ENCODE measurements at places on chromosomes 2 and 18.

DNA sequence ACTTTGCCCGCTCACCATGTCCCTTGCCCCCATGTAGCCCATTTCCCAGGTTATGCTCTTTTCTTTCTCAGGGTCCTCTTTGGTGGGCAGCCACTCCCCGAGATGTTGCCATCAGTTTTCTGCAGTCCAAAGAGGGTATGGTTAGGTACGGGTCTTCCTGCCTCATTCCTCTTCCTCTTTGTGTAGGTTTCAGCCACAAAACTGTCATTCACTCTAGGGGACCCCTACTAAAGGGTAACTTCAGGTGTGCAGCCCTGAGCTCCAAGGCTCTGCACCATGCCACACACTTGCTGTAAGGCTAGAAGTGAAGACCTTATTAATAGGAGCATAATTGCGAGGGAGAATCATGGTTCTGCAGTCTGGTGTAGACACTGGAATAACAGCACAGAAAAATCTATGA, 99.8 kb upstream of the ZNF397 start:
- no peak for DNase-seq

DNA sequence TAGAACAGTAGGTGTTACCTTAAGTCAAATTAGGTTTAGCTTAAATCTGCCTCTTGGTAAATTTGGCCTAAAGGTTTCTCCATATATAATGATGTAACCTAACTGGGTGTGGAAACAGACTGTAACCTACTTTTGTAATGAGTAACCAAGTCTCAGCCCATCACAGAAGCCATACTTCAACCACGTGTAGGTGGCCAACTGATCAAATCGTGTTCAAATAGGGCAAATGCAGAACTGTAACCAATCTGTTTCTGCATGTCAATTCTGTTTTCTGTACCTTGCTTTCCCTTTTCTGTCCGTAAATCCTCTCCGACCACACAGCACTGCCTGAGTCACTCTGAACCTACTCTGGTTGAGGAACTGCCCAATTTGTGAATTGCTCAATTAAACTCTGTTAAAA, 34.0 kb upstream of the PLA2R1 start:
- no peak for DNase-seq

- peak; percentile 6 for DNase-seq
Measured at GRCh38 chr2:171923206-171923605, 945 bp downstream of the HAT1 start.

DNA sequence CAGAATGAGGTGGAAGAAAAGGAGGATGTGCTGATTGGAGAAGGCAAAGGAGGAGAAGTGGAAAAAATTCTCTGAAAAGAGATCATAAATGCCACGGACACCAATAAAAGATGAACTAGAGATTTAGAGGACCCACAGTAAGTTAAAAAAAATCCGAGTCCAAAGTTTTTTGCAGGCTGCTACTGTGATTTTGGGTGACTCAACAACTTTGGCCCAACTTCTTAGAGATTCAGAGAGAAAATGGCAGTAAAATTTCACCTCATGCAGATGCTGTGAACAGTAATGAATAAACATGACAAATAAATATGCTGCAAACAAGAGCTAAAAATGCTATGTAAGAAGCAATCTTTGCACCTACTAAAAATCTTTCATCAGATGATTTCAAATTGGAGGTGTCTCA, 176.9 kb upstream of the SESTD1 start:
- DNase-seq = no peak

- DNase-seq = no peak
Measured at GRCh38 chr2:38185012-38185491, 109.1 kb upstream of the CYP1B1 start.

- no peak for DNase-seq
Measured at GRCh38 chr2:32272279-32272678, 5.4 kb upstream of the YIPF4 start.

DNA sequence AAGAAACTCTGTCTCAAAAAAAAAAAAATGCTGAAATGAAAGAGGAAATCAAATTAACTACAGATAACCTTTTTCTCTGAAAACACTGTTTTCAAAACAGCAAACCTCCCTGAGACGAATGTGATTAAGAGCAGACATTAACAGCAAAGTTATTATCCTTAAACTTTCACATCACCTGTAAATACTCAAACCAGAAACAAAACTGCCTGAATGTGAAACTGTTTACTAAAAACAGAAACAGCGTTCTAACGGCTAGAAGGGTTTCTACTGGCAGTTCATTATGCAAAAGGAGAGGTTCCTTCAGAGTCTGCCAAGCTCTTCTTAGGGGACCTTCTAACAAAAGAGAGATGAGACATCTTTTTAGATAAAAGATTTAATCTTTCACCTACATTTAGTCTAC, 45.9 kb downstream of the PNO1 start:
- DNase-seq = no peak

GRCh38 chr2:173087214-173087581, 11.6 kb downstream of the MAP3K20 start:
- DNase-seq = no peak

DNA sequence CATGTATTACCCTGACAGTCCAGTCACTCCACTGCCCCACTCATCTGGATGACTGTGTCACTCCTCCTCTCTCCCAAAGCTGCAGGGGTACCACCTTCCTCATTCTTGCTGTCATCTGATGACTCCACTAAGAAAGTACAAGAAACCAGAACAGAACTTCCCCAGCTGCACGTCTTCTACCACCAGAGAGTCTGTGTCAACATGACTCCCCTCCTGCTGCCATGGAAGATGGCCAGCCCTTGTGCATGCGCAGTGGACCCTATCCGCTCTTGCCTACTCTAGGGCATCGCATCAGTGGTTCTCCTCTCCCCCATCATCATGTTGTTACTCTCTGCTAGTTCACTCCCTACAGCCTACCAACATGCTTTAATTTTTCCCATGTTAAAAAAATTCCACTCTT, 14.5 kb upstream of the ST8SIA3 start:
- no peak for DNase-seq

DNA sequence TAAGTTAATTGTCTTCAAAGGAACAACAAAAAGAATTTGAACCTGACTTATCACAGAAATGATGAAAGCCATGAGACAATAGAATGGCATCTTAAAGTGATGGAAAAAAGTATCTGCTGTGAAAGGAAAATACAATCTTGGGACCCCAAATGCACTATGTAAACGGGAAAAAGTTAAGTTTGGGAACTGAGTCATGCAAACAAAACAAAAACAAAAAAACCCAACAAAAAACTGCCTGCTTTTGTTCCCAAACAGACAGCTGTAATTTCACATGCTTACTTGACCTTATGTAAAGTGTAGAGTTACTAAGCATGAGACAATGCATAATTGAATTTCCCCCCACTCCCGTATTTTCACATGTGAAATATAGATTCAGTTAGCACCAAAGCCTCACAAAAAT, 122.1 kb upstream of the RBMS1 start:
- no peak for DNase-seq

GRCh38 chr2:42567364-42567763, 1.1 kb upstream of the MTA3 start:
- DNase-seq = peak; percentile 23

- no peak for DNase-seq
Measured at GRCh38 chr2:153871231-153872221, at the start of gene GALNT13. GALNT13 (plus strand) TSS chr2:153871922.

All from fibroblast of skin of left biceps (primary cell).